ENCODE measurements at places on chromosomes 3 and 15.

DNA sequence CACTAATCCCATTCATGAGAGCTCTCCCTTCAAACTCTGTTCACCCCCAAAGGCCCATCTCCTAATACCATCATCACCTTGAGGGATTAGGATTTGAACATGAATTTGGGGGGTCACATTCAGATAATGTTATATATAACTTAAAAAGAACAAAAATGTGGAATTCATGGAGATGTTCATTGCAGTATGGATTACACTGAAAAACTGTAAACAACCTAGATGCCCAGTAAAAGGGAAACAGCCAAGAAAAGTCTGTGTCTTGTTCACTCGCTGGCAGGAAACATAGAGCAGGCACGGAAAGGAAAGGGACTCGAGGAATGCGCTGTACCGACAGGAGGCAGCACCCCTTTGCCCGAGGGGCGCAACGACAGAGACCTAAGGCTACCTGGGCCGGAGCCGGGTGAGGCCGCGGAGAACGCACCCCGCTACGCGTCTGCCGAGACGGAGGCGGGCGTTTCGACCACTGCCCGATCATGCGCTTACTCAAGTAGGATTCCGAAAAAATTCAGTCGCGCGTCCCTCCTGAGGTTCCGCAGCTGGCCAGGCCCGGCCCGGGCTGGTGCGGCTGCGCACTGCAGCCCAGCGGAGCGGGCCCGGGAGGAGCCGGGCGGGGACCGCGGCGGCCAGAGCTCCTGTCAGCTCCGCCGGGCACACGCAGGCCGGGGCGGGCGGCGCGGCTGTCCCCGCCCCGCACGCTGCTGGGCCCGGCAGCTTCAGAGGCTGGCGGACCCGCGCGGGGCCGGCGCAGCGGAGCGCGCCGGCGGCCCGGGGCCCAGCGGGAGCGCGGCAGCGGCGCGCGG, 862 bp upstream of the MAN2A2 start:
- DNase-seq: peak; percentile 89

DNA sequence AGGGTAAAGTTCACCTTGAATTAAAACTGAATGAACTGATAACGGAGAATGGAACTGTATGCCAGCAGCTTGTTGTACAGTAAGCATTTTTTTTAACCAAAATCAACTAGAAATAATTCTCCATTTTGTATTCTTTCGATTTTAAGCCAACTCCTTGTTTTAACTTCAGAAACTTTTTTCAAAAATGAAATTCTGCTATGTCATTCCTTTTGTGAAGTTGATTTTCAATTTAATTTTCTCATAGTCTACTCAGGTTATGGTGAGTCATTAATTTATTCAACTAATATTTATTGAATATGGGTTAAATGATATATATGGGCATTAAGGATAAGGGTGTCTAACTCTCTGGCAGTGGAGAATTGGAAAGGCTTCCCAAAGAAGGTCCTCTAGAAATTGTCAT, 53.7 kb downstream of the RASA2 start:
- DNase-seq: no peak

DNA sequence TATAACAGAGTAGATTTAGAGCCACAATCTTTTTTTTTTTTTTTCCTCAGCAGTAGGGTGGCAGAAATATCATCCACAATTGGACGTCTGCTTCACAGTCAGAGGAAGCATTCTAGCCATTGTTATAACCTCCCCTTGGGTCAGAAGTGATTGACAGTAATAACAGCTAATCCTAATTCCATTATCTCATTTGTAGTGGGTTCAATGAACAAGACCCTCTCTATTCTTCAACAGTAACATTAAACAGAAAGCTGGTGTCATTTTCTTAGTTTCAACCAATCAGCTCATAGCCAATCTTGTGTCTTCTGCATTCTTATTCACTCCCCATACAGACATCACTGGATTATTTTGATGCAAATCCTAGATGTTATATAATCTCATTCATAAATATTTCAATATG, 44.6 kb downstream of the QTRT2 start:
- DNase-seq: no peak

- no peak for DNase-seq
These were observed 109.7 kb downstream of the UBE2E2 start for GRCh38 chr3:23312866-23313265.

GRCh38 chr3:126723237-126723636, 19.2 kb downstream of the CHCHD6 start:
- no peak for DNase-seq

DNA sequence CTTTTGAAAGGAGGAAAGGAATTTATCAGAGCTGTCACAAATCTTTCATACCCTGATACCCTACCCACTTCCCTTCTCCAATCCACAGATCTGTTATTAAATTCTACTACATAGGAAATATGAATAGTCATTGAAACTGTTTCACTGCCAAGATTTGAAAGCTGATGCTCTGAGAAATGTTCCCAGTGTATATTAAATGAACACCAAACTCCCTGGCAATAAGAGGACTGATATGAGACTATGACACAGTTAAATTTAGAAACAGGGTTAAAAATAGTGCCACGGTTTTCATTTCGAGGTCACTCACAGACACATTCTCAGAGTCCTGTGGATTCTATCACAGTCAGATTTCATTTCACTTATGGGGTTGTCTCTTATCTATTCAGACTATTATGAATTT, 27.2 kb upstream of the GBE1 start:
- no peak for DNase-seq
